ENCODE measurements at places on chromosomes 2 and 18. TPM values are rescaled to one million over a fixed set of nuclear protein-coding genes. Genes with fewer than 3 reads are reported as not detected.

Gene AKAIN1
- not detected for total RNA-seq

Gene NLRC4
- total RNA-seq, result not detected

Gene EGR4
- not detected for total RNA-seq

Gene LAMA1
- total RNA-seq, result 3.4 TPM

Gene CHRND
- not detected for total RNA-seq

Gene RGPD3
- 0.26 TPM for total RNA-seq

Gene SIX3
- total RNA-seq, result not detected
